Ovary (tissue), 10 donors: ENCODE measurements at places on chromosomes 12 and 14.

GRCh38 chr12:58241099-58241498 lies 299.7 kb downstream of the ATP23 start:
- DNase-seq, result no peak

GRCh38 chr14:75435473-75435872 lies 7.7 kb downstream of the JDP2 start:
- no peak for DNase-seq

DNA sequence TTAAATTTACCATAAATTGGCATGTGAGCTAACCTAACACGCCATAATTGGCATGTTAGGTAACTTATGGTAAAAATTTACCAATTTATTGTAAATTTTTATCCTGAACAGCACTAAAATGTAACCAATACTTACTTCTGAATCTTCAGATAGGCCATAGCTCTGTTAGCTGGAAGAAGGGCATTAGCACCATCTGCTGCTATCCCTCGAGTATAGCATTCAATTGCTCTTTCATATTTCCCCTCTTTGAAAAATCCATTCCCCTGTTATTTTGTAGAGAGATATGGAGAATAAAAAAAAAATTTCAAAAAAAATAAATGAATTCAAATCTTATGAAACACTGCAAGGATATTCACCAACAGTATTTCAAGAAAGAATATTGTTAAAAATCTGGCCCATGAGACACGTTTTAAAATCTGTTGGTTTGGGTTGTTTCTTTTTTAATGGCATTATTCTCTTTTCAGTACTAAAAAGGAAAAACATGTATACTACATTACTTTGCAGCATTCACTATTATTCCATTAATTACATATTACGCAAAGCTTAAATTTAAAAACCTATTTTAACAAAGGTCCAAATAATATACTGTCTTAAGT lies 19.1 kb downstream of the RPAP3 start:
- no peak for DNase-seq

GRCh38 chr12:115433014-115433634 lies 749.1 kb upstream of the TBX3 start:
- DNase-seq, result no peak

DNA sequence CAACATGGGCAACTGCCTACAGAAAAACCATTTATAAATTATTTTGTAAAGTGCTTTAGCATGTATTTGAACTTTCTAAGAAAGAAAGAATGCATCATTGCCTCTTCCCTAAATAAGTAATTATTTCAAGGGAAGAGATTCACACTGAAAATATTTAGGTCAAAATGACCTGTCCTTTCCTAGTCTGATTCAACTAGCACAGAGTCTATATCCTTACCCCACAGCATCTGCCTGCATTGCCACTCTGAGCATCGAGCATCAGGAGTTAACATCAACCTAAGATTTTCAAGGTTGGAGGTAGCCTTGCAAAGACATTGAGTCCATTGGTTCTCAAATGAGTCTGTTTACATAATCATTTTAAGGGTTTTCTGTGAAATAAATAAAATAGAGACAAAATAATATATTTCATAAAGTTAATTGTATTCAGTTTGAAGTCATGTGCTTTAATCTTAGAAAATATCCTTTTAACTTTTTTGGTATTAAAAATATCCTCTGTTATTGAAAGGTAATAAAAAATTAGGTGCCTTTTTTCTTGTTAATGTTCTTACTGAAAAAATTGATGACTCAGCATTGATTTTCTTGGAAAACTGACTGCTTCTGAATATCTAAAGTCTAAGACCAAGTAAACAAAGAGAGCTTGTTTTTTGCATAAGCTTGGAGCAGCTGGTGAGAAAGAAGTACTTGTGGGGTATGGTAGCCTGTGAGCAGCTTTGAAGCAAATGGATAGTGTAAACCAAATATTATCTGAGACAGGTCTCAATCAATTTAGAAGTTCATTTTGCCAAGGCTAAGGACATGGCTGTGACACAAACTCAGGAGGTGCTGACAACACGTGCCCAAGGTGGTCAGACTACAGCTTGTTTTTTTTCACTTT lies 269.0 kb upstream of the CLEC14A start:
- DNase-seq, result no peak

GRCh38 chr12:5522432-5523335 lies 90.8 kb downstream of the NTF3 start:
- no peak for DNase-seq
